Effector CD4-positive, alpha-beta T cell (primary cell): ENCODE measurements at places on chromosomes 11 and 22.

GRCh38 chr11:65887723-65888162 lies 528 bp downstream of the FIBP start:
- no peak for DNase-seq

- no peak for DNase-seq
Measured at GRCh38 chr22:23705358-23705757, 14.5 kb downstream of the RGL4 start.

DNA sequence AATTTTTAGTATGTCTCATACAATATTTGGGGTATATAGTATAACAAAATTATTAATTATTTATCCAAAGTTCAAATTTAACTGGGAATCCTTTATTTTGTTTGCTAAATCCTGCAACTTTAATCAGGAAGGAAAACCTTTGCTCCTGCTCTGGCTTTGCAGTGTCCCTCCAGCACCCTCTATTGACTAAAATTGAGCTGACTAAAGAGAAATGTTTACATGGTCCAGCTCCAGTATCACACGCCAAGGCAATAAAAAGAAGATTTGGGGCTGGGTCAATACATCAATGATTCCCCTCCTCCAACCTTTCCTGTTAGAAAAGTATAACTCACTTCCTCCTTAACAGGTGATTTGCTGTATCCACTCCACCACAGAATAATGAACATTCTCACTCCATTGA lies 153.0 kb upstream of the LRRC4C start:
- no peak for DNase-seq

DNA sequence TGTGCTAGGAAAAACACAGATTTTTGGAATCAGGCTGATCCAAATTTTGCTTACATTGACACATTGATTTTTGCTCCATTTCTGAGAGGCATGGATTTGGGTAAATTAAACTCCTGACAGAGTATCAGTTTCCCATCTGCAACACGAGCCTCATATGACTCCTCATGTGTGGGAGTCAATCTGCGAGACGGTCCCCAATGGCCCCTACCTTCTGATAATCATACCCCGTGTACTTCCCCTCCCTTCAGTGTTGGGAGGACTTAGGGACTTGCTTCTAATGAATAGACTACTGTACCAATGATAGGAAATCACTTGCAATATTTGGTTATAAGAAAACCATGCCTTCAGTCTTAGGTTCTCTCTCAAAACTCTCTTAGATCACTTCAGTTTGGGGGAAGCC lies 302.7 kb downstream of the ETS1 start:
- no peak for DNase-seq

DNA sequence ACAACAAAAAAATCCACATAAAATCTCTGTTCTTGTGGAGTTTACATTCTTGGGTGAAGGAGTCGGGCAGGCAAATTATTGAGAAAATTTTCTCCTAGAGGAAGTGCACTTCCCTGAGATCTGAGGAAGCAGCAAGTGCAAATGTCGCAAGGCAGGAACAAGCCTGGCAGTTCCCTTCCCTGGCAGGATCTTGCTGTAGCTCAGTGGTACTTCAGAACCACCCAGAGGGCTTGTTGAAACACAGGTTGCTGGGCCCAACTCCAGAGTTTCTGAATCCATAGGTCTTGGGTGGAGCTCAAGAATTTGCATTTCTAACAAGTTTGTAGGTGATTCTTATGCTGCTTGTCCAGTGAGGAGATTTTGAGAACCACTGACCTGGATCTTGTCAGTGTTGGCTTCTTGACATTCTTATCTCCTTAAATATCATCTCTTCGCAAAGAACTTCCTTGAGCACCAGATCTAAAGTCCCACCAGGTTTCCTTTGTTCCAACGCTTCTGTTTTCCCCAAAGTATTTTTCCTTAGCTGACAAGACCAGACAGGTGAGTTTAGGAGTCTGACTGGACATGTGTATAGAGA lies 9.6 kb downstream of the QSER1 start:
- no peak for DNase-seq
